ENCODE measurements at places on chromosomes 2 and 18.

DNA sequence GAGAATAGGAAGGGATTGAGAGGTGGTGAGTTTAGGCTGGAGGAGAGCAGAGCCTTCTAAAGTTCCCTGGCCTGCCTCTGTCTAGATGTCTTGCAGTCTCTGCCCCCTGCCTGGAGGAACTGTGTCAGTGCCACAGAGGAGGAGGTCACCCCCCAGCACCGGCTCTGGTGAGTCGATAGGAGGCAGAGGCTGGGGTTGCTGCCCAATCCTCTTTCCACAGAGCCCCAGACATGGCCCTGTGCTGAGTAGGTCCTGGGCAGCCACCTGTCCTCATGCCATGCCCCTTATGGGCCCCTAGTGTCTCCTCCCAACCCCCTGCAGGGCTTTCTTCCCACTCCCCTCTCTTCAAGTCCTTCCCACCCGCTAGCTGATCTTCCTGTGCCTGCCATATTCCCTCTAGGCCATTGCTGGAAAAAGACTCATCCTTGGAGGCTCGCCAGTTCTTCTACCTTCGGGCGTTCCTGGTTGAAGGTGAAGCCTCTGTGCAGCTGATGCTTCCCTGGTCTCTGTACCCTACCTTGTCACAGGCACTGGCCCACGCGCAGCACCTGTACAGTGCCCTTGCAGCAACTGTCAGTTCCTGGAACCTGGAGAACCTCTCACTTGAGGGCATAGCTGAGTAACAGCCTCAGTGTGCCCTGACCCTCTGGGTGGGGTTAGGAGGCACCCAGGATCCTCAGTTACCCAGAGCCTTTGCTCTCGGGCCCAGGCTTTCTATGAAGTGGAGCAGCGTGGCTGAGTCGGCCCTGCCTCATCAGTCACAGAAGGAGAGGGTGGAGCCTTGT is 13.2 kb upstream of the SLC4A3 start:
- no peak for DNase-seq

DNA sequence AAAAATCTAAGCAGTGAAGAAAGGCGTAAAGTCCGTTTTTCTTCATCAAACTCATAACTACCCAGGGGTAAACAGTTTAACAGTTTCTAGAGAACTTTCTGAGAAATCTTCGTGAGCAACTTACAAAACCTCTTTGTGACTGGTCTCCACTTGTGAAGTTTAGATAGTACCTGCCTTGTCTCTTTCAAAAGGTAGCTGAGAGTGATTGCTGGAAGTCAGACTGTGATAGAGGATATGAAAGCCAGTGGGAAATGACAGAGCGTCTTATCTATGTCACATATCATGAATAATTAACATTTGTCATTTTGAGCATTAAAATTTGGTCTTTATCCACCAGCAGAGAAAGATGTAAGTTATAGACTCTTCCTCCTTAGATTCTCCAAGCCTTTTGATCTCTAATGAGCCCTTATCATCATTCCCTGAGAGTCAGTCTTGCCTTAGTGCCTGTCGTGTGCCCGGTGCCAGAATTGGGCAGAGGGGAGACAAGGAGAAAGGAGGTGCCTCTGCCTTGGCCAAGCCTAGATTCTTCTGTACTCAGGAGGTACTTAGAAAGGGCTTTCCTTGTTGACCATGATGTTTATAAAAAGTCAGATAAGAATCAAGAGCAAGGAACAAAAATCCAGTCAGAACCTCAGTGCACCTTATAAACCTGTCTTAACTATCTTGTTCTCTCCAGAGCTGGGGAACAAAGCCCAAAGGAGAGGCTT is 205.1 kb upstream of the EPAS1 start:
- no peak for DNase-seq

- DNase-seq = no peak
Measured at GRCh38 chr2:112787294-112787693, 3.0 kb upstream of the IL1A start.

- no peak for DNase-seq
Measured at GRCh38 chr2:59706729-59707128, 846.7 kb downstream of the BCL11A start.

GRCh38 chr2:223735035-223735640 is 102.2 kb downstream of the AP1S3 start:
- DNase-seq = no peak

DNA sequence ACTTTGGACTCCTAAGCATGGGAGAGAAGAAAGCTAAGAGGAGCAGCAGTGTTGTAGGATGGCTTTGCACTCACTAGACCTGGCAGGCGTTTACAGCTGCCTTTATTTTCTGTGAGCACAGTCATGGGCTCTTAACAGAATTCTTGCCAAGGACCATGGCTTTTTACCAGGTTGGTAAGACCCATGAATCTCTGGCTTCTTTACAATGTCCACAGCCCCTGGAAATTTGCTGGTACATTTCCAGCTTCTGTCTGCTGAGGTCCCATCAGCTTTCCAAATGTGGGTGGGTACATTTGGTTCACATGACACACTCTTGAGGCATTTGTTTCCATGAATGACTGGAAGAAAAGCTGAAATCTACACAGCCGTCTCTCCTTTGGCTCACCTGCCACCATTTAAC is 162.7 kb downstream of the PPP1R1C start:
- DNase-seq = no peak

GRCh38 chr2:118183381-118183780 is 95.1 kb downstream of the INSIG2 start:
- DNase-seq = no peak

GRCh38 chr18:36316246-36316645 is 18.7 kb downstream of the FHOD3 start:
- DNase-seq = no peak

DNA sequence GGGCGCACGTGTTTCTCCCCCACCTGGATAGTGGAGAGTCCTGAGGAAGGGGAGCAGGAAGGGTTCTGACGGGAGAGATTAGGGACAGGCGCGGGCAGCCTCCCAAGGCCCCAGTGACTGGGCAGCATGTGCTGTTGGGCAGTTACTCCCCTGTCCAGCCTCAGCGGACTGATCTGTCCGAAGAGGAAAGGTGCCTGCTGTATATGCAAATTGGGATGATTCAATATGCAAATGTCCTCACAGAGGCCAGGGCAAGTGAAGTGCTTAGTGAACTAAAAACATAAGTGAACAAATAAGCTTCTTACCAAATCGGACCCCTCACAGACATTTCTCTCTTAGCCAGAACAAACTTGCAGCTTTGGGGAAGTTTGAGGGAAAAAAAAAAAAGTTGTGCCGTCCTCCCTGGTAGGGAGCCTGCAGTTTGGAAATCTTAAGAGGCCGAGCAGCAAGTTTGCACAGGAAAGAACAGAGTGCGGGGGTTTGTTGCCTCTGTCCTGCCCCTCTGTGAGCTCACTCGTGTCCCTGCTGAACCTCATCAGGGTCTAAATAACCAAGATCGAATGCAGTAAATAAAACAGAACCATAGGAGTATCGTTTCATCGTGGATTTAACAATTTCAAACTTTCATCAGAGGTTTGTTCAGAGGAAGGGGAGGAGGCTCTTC is 141.4 kb downstream of the KCTD1 start:
- DNase-seq = no peak

DNA sequence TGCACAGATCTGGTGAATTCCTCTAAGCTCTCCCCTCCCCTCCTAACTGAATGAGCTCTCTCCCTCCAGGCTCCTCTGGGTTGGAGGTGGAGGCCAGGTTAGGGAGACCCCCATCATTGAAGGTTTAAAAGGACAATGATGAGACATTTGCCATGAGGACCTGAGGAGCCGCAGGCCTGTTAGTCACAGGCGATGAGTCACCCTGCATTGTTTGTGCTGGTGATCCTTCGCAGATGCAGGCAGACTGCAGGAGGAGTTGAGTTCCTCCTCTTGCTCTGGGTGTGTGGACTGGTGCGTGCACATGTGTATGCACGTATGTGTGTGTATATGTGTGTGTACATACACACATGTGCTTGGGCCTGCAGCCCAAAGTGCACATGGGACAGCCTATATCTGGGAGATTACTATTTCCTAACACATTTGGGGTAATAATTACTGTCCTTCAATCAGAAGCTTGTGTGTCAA is 42.0 kb downstream of the MCFD2 start:
- peak; percentile 24 for DNase-seq

DNA sequence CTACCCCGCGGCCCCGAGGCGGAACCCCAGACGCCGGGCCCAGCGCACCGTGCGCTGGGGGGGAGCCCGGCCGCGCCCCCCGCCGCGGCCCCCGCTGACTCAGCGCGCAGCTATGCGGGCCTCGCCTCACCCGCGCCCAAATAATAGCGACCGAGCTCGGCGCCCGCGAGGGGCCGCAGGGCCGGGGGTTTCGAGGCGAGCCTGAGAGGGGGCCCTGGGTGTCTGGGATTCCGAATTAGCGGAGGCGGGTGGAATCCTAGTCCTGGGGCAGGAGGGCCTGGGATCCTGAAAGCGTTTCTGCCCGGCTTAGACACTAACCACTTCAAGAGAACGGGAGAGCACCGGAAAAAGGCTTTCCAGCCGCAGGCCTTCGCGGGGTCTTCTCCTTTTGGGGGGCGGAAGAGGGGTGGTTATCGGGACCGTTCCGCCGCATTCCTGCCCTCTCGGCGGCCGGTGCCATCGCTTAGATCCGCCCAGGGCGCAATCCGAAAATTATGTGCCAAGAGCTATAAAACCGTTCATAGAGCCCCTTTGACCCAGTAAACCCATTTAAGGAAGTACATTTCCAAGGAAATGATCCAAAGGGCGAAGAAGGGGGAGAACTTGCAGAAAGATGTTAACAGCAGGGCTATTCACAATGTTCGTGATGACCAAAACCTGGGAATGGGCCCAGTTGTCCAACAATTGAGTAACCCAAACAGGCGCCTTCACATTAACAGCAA is 681 bp upstream of the ROCK2 start:
- no peak for DNase-seq

DNA sequence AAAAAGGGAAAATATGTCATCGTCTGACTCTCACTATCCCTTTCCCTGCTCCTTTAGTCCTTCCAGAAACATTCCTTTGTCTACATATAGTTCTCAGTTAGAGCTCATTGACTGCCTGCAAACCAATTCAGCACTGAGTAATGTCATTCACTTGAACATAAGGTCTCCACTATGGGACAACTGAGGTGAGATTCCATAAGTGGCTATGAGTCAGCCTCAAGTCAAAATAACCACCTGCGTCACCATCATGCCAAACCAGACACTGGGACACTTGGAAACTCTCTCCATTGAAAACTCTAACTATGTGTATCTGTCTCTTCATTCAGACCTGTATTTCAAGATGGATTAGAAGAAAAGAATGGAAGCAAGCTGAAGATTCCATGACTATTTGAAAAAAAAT is 878.0 kb upstream of the PIK3C3 start:
- DNase-seq = no peak

DNA sequence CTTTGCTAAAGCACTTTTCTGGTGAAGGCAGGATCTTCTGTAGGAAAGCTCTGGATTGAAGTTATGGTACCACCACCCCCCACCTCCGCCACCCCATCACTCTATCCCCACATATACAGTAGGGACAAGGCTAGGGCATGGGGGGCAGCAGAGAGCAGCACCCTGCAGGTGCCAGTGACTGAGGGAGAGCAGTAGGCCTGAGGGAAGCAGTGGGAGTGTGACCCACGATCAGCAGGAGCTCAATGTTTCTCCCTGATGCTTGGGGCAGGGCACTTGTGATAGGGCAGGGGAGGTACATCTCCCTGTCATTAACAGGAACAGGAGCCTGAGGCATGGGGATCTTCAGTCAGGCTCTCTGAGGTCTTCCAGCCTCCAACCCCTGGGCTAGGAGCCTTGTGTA is 121.6 kb downstream of the ZFP36L2 start:
- no peak for DNase-seq

DNA sequence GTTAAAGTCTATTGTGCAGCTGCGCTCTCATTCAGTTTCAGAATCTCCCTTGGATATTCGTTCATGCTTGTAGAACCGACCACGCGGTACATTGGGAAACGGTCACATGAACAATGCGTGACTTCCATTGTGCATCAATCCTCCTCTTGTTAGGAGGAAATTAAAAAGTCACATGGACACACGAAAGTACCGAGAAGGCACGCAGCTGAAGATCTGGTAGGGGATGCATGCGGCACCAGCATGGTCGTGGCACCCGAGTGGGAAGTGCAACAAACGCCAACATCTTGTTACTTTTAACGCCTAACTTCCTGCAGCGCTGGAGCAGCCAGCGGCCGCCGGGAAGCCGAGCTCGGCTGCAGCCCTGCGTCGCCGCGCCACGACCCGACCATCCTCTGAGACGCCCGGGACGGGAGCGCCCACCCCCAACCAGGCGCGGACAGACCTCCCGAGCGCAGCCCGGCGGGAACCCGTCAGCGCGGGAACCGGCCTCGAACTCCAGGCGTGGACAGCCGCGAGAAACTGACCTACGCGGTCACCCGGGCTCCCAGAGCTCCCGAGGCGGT is 412 bp downstream of the OSBPL1A start:
- DNase-seq = peak; percentile 22

- no peak for DNase-seq
Measured at GRCh38 chr2:30298302-30298701, 67.0 kb downstream of the LBH start.

GRCh38 chr18:26765498-26765897 is 100.0 kb downstream of the AQP4 start:
- DNase-seq = no peak

DNA sequence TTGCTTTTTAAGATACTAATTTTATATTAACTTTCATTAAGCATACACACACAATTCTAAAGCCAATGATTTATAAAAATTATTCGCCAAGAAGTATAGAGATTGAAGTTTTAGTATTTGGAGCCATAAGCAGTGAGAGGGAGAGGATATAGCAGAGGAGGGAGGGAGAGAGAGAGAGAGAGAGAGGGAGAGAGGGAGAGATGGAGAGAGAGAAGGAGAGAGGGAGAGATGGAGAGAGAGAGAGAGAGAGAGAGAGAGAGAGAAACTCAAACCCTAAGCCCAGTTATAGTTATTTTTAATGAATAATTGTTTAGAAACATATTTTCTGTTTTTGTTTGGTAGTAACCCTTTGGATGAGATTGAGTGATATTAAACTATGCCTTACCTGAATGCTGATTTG is 5.3 kb downstream of the TWIST2 start:
- no peak for DNase-seq

- no peak for DNase-seq
Measured at GRCh38 chr18:26784599-26784998, 80.9 kb downstream of the AQP4 start.

DNA sequence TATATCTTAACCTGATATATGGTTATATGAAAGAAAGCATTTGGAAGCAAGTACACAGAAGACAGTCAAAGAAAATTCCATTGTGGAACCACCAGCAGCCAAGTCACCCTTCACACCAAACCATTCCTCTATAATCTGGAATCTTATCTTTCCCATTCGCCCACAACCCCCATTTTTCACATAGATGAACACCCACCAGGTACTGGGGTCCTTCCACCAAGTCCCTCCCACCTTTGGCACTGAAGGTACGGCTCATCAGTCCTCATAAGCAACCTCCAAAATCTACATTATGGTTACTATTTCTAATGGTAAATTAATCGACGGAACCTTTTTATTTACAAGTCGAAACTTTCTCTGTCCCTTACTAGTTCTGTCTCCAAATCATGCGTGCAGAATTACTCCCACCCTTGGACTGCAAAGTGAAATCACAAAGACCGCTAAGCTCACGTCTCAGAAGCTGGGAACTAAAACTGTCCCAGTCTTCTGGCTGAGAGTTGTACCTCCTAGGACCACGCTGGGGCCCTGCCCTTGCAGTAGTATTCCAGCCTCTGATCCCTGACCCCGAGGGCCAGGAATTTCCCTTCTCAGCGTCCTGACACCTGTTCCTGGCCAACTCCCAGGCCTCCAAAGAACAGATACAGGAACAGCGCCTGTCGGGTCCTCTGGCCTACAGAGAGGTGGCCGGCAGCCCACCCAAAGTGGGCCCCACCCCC is 702 bp downstream of the OLA1 start:
- no peak for DNase-seq

GRCh38 chr2:233414777-233415570 is 60.7 kb downstream of the DGKD start:
- DNase-seq = peak; percentile 44

All from stimulated activated CD4-positive, alpha-beta T cell treated with anti-CD3 and anti-CD28 coated beads, Interleukin-12 subunit alpha, Interleukin-12 subunit beta, amount 100 ng/mL, for 24 hours (primary cell).